ENCODE measurements at places on chromosomes 4 and X.

DNA sequence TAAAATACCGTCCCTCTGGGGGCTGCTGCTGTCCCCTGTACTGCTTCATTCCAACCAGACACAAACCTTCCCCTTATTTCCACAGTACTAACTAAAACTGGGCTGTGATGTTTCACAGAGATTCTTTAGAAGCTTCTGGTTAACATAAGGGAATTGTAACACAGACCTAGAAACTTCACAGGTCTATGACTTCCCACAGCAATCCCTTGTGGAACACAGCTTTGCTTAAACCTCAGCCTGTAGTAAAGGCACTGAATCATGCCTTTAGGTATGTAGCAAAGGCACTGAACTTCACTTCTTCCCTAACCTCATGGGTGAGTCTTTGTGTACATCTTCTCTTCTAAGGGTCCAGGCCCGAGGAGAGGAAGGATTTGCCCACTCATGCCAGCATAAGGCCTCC is 49.4 kb downstream of the SPINK2 start:
- DNase-seq: no peak

DNA sequence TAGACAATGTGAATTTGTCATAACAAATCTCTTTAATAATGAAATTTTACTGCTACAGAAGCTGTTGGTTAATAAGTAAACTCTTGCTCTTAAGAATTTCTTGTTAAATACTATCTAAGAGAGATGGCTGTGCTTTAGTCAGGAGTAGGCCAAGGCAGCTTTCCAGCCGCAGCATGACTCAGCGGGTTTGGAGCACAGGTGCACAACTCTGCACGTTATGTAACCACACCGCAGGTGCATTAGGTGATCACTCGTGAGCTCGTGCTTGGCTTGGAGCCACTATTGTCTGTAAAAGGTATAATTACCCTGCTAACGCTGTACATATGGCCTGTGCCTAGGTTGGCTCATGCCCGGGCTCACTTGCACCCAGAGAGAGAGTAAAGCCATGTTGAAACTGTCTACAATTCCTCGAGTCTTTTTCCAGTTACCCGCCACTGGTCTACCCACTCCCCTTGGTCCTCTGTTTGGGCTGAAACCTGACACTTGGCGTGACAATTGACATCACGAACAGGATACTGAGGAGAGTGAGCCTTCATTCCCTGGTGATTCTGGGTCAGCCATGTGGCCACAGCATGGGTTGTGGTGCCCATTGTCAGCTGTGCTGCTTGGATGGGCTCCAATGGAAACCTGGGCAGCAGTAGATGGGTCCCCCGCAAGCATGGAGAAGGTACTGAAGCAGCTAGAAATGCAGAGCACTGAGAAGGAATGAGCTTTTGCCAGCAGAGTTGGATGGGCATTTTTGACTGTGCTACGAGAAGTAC is 18.4 kb upstream of the ANAPC4 start:
- DNase-seq: no peak

- no peak for DNase-seq
These were observed 810.4 kb downstream of the PCDH7 start for GRCh38 chr4:31530555-31530954.

- no peak for DNase-seq
These were observed 126.1 kb downstream of the NAA11 start for GRCh38 chr4:79199743-79200142.

- no peak for DNase-seq
These were observed 88.6 kb downstream of the NEK1 start for GRCh38 chr4:169523796-169524195.
